ENCODE measurements at places on chromosomes 6 and 20.

DNA sequence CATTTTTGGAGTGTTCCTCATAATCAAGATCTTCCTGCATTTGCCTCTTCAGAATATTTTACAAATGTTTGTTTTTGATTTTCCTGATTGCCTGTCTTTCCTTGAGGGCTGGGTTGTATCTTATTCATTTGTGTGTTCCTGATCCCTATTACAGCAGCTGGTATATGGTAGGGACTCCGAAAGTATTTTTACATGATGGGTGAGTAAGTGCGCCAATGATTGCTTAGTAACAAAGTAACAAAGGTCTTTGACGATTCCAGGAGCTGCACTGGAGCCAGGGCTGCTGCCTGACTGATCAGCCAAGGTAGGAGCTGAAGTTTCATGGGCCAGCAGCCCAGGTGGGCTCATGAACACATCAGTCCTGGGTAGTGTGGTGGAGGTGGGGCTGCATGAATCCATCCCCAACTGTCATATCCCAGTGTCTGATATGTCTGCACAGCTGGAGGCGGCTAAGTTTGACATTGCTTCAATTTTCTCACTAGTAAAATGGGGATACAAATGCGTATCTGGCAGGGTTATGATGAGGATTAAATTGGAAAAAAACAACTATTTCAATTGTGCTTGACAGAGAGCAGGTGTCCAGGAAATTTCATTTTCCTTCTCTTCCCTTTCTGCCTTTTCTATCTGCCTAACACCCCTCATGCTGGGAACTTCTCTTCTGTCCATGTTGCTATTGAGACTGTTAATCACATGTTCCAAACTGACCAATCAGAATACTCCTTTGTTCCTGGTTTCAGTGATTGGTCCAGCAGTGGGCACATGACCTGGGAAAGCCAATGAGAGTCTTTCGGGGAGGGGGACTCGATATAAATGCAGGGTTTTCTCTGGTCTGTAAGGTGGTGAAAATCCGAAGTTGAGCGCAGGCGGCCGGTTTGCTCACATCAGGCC, 90.7 kb downstream of the CDH26 start:
- no peak for DNase-seq

- DNase-seq = no peak
Measured at GRCh38 chr20:21028436-21028835, 77.7 kb downstream of the LINC00237 start.

DNA sequence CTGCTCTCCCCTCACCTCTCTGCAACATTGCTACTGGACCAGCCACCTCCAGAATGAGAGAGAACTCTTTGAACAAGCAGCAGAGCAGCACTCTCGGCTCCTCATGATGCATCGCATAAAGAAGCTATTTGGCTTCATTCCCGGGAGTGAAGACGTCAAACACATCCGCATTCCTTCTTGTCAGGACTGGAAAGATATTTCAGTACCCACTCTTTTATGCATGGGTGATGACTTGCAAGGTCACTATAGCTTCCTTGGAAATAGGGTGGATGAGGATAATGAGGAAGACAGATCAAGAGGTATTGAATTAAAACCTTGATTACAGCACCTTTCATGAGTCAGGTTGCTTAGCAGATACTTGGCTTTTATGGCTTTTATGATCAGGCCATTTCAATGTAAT, 4.3 kb downstream of the CALHM4 start:
- peak; percentile 96 for DNase-seq

DNA sequence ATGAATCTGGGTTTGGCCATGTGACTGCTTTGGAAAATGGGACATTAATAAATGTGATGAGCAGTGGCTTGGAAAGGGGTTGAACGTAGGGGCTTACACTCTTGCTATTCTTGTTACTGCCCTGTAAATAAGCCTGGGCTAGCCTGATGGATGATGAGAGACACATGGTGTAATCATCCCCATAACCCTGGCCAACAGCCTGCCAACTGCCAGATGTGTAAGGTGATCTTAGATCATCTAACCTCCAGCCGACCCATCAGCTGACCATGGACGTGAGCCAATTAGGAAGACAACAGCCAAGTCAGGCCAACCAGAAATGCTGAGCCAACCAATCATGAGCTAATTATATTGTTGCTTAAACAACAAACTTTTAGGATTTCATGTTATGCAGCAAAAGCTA, 25.2 kb downstream of the FBXO30 start:
- DNase-seq = no peak

- DNase-seq = no peak
Measured at GRCh38 chr6:30763155-30763617, 18.8 kb upstream of the IER3 start.

GRCh38 chr6:70380252-70380651, 33.1 kb upstream of the FAM135A start:
- no peak for DNase-seq

- no peak for DNase-seq
Measured at GRCh38 chr6:81750681-81751387, 1.6 kb downstream of the TENT5A start.

All from brain microvascular endothelial cell (primary cell).